CD4-positive, alpha-beta T cell treated with Interferon alpha-2 for 1 hour (primary cell): ENCODE measurements at places on chromosomes 6 and 20.

DNA sequence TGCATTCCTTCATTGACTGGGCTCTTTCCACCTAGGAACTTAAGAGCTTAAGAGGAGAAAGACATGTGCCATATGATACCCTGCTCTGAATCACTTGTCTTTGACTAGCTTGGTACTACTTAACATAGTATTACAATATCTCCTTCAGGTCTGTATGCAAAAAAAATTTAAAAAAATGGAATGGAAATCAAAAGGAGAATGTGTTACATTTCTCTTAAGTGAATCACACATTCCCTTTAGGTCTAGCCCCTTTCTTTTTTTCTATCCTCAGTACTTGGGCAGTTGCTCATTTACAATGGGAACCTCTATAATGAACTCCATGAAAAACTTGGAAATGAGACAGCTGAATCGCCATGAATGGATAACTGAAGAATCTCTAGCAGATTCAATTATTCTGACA is 53.8 kb downstream of the SLC35F1 start:
- no peak for DNase-seq

GRCh38 chr20:36062799-36063198 is 91.7 kb upstream of the EPB41L1 start:
- DNase-seq, result no peak

- DNase-seq, result no peak
Observed at GRCh38 chr6:28343898-28344677, 5.7 kb upstream of the ZKSCAN3 start.

DNA sequence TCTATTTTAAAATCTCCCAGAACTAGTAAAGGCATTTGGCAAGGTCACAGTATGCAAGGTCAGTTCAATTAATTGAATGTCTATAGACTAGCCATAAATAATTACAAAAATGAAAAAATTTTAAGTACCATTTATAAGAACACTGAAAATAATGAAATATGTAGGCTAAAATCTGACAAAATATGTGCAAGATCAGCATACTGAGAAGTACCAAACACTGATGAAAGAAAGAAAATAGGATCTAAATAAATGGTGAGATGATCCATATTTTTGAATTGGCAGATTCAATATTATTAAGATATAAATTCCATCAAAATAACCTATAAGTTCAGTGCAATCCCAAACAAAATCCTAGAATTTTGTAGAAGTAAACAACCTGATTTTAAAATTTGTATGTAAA is 28.0 kb upstream of the NELFCD start:
- no peak for DNase-seq
